ENCODE measurements at places on chromosomes 5 and 9.

DNA sequence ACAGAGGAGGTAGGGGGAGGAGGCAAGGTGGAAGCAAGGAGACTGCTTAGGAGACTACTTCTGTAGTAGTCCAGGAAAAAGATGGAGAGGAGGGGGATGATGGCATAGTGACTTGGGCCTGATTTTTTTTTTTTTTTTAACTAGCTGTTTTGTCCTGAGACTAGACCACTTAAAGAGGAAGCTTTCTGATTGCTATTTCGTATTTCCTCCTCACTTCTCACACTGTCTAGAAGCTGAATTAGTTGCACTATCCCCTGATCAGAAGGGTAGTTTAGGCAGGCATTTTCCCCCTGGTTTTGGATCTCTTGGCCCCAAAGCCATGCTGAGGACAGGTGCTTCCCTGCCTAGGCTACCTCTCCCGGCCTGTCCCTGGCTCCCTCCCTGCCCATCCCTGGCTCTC, 14.9 kb downstream of the LARP1 start:
- no peak for DNase-seq

DNA sequence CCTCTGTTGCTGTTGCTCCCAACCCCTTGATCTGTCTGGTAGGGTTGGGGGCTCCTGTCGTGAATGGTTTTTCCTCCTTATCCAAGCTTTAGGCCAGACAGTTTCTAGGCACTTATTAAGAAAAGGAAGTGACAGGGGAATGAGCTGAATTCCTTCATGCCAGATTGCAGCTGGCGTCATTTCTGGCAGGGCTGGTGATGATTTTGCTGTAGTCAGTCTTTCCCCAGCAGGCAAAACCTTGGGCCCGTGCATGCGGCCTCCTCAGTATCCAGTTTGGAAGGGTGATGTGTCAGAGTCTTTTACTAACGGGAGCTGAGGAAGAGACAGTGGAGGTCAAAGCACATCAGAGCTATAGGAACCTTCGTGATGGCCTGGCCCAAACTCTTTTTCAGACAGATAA, 58.8 kb downstream of the COL27A1 start:
- DNase-seq: no peak

- no peak for DNase-seq
Measured at GRCh38 chr5:121885630-121886029, 33.9 kb downstream of the FTMT start.

DNA sequence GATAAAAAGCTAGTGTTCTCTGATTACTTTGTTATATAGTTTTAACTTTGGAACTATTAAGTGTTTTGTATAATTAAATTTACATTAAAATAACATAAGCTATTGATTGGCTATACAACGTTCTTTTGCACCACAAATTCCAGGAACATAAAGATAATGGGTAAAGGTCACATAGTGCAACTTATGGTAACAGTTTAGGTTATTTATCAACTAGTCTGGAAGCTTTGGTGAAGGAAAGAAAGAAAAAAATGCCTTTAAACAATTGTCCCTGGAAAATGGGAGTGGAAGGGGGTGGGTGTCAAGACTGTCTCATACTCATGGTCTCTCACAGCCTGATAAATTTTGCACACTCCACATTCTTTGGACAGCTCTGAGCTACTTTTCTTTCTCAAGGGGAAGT, 17.1 kb upstream of the SPARC start:
- DNase-seq: no peak
